NCI-H1417 treated with DMSO at 0.1 percent for 48 hours (cell line): ENCODE measurements at places on chromosomes 16 and 17.

- no peak for DNase-seq
These were observed 15.0 kb downstream of the KIAA0513 start for GRCh38 chr16:85042606-85043005.

- no peak for DNase-seq
These were observed 47.8 kb upstream of the IRF8 start for GRCh38 chr16:85851034-85851785.

GRCh38 chr17:8126491-8127066 is 2.7 kb upstream of the HES7 start:
- DNase-seq, result no peak

GRCh38 chr16:14263011-14263410 is 191.9 kb downstream of the MRTFB start:
- DNase-seq, result no peak

- DNase-seq, result no peak
These were observed 1.4 kb downstream of the ENDOV start for GRCh38 chr17:80416260-80416939.

GRCh38 chr17:76083536-76084182 is 4.7 kb downstream of the ZACN start:
- DNase-seq, result no peak

DNA sequence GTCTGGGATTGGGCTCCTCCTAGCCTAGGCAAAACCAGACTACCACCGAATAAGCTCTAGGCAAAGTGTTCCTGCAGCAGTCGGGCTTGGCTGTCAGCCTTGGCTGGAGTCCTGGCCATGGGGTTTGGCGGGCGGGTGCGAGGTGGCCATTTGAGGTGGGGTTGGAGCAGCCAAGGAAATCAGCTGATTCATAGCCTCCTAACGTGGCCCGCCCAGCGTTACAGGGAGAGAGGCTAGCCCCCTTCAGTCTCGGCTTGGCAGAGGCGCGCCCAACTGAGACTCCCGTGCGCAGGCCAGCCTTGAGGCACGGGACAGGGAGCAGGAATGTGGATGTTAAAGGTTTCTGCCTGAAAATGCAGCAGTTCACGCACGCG is 1.9 kb downstream of the PMP22 start:
- no peak for DNase-seq

GRCh38 chr16:64964126-64964540 is 157.7 kb downstream of the CDH11 start:
- no peak for DNase-seq

- no peak for DNase-seq
These were observed 42.7 kb upstream of the ICAM2 start for GRCh38 chr17:64063088-64063487.

- no peak for DNase-seq
These were observed 43.4 kb downstream of the BAHCC1 start for GRCh38 chr17:81438688-81439087.

DNA sequence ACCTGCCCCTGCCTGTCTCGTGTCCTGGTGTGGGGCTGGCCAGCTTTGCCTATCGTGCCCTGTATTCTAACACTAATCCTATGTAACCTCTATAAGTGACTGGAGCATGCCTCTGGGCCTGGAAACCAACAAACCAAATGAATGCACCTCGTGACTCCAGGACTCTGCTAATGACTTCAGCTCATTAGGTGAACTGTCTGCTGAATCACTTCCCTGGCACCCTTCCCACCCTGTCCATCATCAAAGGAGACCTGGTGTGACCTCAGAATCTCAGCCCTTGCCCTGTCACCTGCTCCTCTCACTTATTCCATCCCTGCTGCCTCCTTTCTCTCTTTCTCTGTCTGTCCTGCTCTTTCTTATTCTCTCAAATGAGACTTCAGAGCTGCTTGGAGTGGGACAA is 322.4 kb downstream of the CBLN1 start:
- no peak for DNase-seq

DNA sequence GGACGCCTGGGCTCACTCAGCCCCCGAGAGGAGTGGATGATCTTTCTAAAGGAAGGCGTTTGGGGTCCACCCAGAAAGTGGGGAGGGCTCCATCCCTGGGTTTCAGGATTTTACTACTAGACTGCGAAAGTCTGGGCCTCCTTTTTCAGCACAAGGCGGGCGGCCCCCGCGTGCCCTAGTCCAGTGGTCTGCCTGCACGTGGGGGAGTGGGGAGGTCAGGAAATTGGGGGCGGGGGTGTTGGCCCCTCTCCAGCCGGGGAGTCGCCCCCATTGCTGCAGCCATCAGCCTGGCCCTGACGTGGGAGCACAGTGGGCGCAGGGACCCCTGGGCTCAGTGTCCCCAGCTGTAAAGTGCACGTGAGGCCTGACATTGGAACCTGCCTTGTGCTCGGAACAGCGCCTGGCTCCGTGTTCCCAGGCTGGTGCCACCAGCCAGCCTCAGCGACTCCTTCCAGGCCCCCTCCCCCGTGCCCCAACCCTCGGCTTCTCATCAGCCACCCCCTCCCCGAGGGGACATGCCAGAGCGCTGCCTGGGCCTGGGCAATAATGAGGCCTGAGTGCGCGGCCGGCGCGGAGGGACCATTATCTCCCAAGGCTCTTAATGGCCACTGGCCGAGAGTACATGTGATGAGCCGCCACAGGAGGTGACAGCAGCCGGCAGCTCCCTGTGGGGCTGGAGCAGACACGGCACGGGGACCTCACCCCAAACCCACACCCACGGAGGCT is 2.4 kb upstream of the C1QTNF8 start:
- no peak for DNase-seq

DNA sequence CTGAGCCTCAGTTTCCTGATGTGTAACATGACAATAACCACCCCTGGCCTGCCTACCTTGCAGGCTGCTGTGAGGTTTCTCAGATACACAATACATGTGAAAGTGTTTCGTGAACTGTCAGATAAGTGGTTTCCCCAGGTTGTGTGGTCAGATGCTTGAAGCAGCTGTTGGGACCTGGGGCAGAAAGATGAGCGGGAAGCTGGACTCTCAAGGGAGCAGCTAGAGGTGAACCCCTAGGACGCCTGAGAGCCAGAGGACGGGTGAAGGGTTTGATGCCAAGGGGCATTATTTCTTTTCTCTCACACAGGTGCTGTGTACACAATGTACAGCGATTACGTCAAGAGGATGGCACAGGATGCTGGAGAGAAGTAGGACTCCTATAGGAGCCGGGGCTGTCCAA is 2.3 kb downstream of the HIGD1B start:
- DNase-seq, result no peak

DNA sequence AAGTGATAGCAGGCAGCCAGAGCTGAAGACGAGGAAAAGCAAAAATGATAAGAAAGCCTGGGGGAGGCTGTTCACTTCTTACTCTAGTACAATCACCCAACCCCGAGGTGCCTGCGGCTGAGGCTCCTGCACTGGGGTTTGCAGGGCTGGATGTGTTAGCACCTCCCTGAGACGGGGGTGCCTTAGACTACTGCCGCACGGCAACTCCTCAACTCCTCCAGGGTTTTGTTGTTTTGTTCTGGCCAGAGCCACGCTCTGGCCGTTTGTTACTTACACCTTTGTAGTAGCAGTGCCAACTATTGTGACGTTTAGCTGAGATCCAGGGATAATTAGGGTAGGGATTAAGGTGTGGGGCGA is 51.5 kb downstream of the LDHD start:
- DNase-seq, result no peak

GRCh38 chr17:21190078-21190477 is 23.9 kb downstream of the TMEM11 start:
- DNase-seq, result no peak
